Retina (tissue), 1 donor: ENCODE measurements at places on chromosomes 12 and 14.
A peak's percentile ranks its signal among the peaks of the same experiment; 100 is the strongest.

GRCh38 chr14:24990050-24990449 lies 59.9 kb downstream of the STXBP6 start:
- DNase-seq = no peak

GRCh38 chr14:26191123-26191522 lies 406.7 kb downstream of the NOVA1 start:
- no peak for DNase-seq

GRCh38 chr12:50637870-50638481 lies 125.9 kb upstream of the ATF1 start:
- DNase-seq = peak; percentile 21

GRCh38 chr12:115968211-115968610 lies 309.3 kb downstream of the MED13L start:
- no peak for DNase-seq

- no peak for DNase-seq
These were observed 315.7 kb downstream of the TMEM121 start for GRCh38 chr14:105842105-105842504.

GRCh38 chr12:32568228-32568627 lies 110.9 kb upstream of the DNM1L start:
- no peak for DNase-seq

DNA sequence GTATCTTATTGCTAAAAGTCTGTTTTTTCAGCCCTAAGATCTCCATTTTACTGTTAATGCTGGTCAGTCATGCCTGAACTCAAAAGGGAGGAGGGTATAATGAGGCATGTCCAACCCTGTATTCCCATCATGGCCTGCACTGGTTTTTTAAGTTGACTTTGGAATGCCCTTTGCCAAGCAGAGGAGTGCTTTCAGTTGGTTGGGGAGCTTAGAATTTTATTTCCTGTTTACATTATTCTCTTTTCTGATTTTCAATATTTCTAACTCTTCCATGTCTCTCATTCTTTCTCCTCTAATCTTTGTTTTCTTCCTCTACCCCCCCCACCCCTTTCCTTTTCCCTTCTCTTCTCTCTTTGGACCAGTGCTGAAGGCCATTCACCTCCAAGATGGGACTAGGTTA lies 4.9 kb upstream of the DHRS2 start:
- no peak for DNase-seq
